CD8-positive, alpha-beta T cell (primary cell): ENCODE measurements at places on chromosomes 1 and 21.

GRCh38 chr1:228454238-228454637 is 32.9 kb upstream of the RNF187 start:
- DNase-seq, result no peak

GRCh38 chr1:247459507-247459906 is 1.6 kb upstream of the OR2B11 start:
- DNase-seq, result no peak

- no peak for DNase-seq
Observed at GRCh38 chr1:184953600-184954219, 20.6 kb downstream of the NIBAN1 start.

- no peak for DNase-seq
Observed at GRCh38 chr1:157042846-157043245, 2.7 kb downstream of the ARHGEF11 start.

- no peak for DNase-seq
Observed at GRCh38 chr1:227447531-227447990, 115.8 kb upstream of the ZNF678 start.

- no peak for DNase-seq
Observed at GRCh38 chr1:221961532-221962292, 219.8 kb upstream of the DUSP10 start.

DNA sequence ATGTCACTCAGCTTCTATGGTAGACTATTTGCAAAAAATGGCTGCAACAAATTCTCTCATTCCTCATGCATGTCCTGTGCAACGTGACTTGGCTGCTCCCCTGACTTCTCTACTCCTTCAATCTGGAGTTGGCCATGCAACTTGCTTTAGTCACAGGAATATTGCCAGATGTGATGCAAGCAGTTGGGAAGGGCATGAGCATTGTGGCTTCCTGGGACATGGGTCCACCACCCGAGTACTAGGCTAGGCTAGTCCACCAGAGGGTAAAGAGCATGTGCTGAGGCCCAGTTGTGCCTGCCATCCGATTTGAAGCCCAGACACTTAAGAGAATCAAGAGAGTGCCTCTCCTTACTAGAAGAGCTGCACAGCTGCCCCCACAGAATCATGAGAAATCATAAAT is 89.6 kb downstream of the DSCAM start:
- DNase-seq, result no peak

- DNase-seq, result no peak
Observed at GRCh38 chr1:209659909-209660308, 7.7 kb upstream of the LAMB3 start.

DNA sequence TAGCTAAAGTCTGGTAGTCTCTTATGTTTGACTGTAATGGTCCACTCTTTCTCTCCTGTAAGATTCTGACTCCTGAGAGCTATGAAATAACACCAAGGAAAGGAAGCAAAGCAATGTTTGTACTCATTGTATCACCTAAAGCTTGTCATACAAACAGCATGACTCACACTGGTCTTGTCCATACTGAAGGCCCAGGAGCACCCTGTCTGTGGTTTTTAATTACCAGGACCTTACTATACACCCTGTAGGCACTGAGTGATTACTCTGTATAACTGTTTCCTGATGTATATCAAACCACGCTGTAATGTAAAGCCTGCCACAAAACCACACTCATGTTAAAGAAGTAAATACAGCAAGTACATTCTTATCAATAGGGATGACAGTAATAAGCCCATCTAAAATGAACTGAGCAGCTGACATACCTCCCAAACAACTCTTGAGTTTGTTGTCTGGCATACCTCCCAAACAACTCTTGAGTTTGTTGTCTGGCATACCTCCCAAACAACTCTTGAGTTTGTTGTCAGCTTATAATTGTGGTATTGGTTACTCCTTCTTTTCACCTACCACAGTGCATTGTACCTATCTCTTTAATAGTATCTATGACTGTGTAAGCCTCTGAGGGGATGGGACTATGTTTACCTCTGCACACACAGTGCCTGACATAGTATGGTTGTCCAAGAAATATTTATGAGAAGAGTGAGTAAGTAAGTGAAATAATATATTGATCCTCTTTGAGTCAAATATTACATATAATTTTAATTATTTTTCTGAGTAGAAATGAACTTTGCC is 11.6 kb upstream of the TNFSF18 start:
- no peak for DNase-seq

- peak; percentile 40 for DNase-seq
Observed at GRCh38 chr1:160640359-160641123, 6.3 kb downstream of the SLAMF1 start.

- no peak for DNase-seq
Observed at GRCh38 chr1:89890085-89890752, 69.4 kb downstream of the LRRC8D start.

DNA sequence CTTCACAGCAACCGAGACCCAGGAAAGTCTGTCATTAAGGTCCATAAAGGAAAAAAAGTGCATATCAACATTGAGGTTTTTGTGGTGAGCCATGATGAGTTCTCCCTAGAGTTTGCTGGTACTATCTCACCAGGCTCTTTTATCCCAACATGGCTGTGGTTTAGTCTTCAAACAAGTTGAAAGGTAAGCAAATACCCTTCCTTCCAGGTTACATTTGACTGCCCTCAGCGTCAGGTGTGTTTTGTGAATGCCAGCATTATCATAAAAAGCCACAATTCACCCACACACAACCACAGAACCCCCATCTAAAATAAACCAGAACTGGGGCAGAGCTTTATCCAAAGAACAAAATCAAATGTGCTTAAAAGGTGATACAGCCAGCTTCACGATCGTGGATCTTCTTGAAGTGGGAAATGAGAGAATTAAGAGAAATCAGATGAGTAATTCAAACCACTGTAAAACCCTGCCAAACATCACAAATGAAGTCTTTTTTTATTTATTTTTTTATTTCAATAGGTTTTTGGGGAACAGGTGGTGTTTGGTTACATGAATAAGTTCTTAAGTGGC is 64.7 kb downstream of the SETD4 start:
- DNase-seq, result peak; percentile 3

- no peak for DNase-seq
Observed at GRCh38 chr21:38851101-38851500, 45.4 kb downstream of the ETS2 start.

DNA sequence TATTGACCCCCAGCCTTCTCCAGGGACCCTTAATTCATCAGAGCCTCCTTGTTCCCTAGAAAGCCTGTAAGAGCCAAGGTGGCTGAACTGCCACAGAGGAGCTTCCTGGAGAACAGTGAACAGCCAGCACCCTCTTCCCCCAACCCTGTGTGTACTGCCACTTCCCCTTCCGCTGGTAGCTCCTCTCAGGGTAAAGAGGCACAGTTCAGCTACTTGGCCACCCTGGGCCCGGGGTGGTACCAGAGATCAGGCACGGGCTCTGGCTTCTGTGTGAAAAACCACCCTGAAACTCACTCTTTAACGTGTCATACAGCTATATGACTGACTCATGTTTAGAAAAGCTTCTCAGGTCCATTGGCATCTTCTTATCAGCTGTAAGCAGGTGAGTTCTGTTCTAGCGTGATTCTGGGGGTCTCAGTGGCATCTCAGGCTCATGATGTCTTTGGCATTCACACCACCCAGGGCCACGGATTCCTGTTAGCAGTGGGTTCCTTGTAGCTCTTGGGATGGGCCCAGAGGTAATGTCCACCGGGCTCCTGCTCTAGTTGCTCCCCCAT is 22.4 kb downstream of the ARMH1 start:
- peak; percentile 12 for DNase-seq

- no peak for DNase-seq
Observed at GRCh38 chr1:179080866-179081686, 794 bp upstream of the TOR3A start.

- DNase-seq, result no peak
Observed at GRCh38 chr1:35433714-35434113, 123.5 kb downstream of the KIAA0319L start.

DNA sequence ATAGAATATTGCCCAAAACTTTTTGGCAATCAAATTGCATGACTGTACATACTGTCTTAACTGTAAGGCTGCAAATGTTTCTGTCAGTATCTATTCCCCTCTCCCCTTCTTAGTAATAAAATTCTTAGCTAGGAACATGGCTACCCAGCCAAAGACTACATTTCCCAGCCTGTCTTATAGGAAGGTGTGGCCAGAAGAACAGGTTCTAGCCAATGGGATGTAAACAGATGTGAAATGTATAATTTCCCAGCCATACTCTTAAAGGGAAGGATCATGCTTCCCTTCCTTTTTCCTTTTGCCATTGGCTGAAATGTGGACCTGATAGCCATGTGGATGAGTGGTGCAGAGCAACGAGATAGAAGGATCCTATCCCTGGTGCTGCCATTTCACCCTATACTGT is 7.0 kb upstream of the HIVEP3 start:
- DNase-seq, result no peak

GRCh38 chr1:151221616-151222015 is 23.3 kb downstream of the PIP5K1A start:
- DNase-seq, result no peak

DNA sequence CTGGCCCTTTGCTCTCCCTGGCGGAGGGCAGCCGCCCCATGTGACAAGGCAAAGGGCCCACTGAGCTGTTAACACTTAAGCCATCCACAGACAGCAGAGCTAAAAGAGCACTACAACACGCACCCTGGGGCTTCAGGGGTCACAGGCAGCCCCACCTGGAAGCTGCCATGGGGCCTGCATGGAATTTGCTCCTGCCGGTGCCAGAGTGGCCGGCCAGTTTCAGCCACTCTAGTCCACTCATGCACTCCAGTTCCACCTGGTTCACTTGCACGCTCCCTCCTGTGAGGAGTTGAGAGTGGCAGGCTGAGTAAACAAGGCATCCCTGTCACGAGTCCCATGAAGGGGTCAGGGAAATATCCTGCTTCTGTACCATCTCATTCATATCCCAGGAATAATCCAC is 55.3 kb downstream of the RIMS3 start:
- DNase-seq, result no peak

DNA sequence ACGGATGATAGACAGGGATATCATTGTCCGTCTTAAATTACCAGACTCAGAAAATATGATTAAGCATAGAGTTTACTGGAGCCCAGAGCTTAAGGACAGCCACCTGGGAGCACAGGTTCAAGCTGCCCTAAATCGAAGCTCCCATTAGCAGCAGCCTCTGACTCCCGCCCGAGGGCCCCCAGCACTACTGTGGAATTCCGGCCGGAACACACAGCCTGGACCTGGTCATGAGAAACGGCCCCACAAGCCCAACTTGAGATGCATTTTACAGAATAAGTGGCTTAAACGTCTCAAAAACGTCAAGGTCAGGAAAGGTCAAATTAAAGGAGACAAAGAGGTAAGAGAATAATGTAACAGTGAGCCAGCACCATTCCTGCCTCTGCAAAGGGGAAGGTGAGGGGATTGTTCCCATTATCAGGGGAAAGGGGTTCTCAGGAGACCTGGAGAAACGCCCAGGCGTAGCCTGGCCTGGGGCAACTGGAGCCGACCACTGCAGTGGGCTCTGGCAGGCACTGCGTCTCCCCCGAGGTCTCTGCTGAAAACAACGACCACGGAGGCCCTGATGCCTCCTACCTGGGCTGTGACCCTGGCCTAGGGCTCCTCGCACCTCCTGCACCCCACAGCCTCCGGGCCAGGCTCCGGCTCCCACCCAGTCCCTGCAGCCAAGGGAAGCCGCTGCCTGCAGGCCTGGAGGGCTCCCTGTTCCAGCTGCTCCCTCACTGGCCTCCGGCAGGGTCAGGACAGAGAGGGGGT is 11.5 kb upstream of the COL6A1 start:
- DNase-seq, result no peak

- DNase-seq, result no peak
Observed at GRCh38 chr1:24463776-24464735, 38.6 kb upstream of the RCAN3 start.

DNA sequence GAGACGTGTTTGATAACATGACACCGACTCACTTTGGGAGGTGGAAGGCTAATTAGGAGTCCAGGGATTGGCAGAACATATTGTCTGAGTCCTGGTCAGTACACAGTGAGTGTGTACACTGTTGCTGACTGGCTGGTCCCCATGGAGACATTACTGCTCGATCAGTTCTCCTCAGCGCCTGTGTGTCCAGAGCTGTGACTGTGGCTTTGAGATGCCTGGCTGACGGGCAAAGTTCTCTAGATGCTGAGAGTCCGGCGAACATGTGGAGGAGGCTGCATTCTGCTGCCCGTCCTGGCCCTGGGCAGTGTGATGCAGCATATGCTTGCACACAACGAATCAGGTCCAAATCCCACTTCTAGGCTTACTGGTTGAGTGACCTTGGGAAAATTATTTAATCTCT is 280.1 kb upstream of the ST6GALNAC5 start:
- no peak for DNase-seq

DNA sequence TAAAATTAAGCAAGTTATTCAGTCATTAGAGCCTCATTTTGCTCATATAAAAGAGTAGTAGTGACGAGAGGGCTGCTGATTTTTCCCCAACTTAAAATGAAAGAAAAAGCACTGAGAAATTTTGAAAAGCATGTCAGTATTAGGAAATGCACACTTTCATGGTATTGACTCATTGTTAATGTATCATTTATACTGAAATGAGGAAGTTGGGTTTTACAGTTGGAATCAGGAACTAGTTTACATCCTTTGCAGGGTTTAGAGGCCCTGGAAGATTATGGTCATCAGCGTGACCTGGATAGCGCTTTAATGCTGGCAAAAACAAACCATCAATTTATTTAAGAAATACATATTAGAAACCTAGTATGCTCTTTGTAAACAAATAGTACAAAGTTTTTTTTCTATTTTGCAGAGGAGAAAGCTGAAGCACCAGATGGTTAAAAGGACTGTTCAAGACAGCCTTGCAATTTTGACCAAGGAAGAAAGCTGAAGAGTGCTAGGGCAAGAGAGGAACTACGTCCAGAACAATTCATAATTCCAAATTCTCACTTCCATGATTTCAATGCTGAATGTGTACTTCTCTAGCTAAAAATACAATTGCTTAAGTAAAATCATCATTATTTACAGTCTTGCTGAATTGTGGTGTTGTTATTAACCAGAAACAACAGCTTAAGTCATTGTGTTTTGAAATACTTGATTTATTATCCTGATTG is 94.8 kb upstream of the SGIP1 start:
- DNase-seq, result no peak

- DNase-seq, result no peak
Observed at GRCh38 chr1:9257851-9258250, 23.3 kb downstream of the H6PD start.

- DNase-seq, result peak; percentile 66
Observed at GRCh38 chr1:221439747-221440501, 302.0 kb downstream of the DUSP10 start.

GRCh38 chr1:65372557-65372956 is 47.9 kb upstream of the LEPR start:
- DNase-seq, result no peak

- DNase-seq, result no peak
Observed at GRCh38 chr1:147539122-147539575, 2.2 kb upstream of the BCL9 start.

DNA sequence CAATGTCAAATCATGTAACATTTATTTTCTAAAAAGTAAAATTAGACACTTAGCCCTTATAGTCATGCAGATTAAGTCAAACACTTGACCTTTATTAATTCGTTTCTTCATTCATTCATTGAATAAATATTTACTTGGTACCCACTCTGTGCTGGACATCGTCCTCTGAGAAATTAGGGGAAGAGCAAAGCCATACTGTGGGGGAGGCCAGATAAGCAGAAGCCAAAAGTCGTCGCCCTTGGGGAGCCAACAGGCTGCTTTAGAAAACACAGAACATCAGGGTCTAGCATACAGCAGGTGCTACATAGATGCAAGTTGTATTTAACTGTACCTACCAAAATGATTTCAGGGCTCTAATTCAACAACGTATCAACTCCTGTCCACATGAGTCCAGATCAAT is 66.1 kb upstream of the PROX1 start:
- DNase-seq, result no peak
